ENCODE measurements at places on chromosomes 11 and 22.

DNA sequence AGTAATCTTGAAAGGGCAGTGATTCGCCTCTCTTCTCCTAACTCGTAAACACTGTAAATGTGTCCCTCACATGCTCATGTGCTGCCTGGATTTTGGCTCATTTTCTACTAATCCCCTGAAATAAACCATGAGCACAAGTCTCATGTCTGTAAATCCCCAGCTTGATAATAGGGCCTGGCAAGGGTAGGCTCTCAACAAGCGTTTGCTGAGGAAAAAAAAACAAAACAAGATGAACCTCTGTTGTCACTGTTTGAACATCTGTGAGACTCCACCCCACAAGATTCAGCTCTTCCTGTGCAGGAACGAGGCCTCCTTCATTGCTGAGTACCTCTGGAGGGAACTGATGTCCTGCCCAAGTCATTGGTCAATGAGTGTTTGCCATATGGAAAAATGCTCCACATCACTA is 4.5 kb upstream of the CYB5R2 start:
- DNase-seq, result no peak

- DNase-seq, result no peak
Observed at GRCh38 chr22:23213581-23214334, 33.4 kb downstream of the BCR start.

DNA sequence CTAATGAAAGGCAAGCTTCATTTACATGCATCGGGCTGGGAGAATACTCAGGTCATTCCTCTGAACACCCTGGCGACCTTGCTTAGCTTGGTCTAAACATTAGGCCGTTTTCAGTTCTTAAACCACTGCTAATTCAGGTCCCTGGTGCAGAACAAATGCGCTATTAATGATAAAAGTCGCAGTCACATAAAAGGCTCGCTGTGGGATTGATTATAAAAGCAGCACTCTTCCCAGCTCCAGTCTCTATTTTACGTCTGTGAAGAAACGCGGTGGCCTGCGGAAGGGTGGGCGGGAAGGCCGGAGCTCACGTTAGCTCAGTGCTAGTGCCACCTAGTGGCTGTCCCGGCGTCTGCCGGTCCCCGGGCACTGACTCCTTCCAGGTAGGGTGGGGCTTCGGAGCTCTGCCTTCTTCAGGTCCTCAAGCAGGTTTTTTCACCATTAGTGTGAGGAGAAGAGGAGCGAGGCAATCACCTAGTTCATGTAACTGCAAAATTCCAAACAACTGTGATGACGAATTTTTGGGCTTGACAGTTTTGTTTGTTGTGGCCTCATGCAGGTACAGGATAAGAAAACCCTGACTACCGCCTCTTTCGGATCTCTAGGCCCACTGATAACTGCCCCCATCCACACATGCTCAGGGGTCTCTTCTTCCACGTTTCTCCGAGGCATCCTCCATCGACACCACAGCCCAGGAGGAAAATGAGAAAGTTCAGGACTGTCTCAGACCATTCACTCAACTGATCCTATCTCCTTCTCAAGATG is 66.5 kb upstream of the CLMP start:
- peak; percentile 47 for DNase-seq

GRCh38 chr22:28658448-28658847 is 21.2 kb downstream of the TTC28 start:
- no peak for DNase-seq

All from HL-60 (cell line).